ENCODE measurements at places on chromosomes 12 and 14. TPM values are rescaled to one million over a fixed set of nuclear protein-coding genes. Genes with fewer than 3 reads are reported as not detected.

The ERG28 gene
- 3.8 TPM for total RNA-seq

The PDZRN4 gene
- total RNA-seq: not detected

The NTF3 gene
- not detected for total RNA-seq

The BMAL2 gene
- 1.6 TPM for total RNA-seq

The KIF5A gene
- total RNA-seq: 0.21 TPM

The IL31 gene
- total RNA-seq: not detected

The TOMM20L gene
- total RNA-seq: 1.9 TPM

The PRB2 gene
- not detected for total RNA-seq

The NRXN3 gene
- total RNA-seq: under 0.01 TPM

The LMO3 gene
- total RNA-seq: not detected

The PRKD1 gene
- total RNA-seq: not detected

The STX2 gene
- 18.1 TPM for total RNA-seq

The SART3 gene
- total RNA-seq: 102 TPM

The SLC17A8 gene
- not detected for total RNA-seq

The TCL1B gene
- 0.21 TPM for total RNA-seq

The OR4E2 gene
- not detected for total RNA-seq

The LBHD2 gene
- total RNA-seq: not detected

The GALNT8 gene
- 0.42 TPM for total RNA-seq

The INHBC gene
- 0.10 TPM for total RNA-seq

The ADCY4 gene
- 2.3 TPM for total RNA-seq

The ABHD12B gene
- not detected for total RNA-seq

The PTPN11 gene
- 49.2 TPM for total RNA-seq

The OR6C2 gene
- not detected for total RNA-seq

The NKX2-1 gene
- total RNA-seq: not detected

The ENO2 gene
- total RNA-seq: 11.4 TPM

The HSP90AA1 gene
- total RNA-seq: 382 TPM

The CYP27B1 gene
- total RNA-seq: 1.3 TPM

The GARIN6 gene
- total RNA-seq: not detected

The PRIMA1 gene
- total RNA-seq: not detected
